Natural killer cell treated with Interleukin-12 subunit alpha and Interleukin-12 subunit beta and Interleukin-15 and Interleukin-18, amount 100 ng/mL, for 72 hours (primary cell): ENCODE measurements at places on chromosomes 16 and 17. TPM values are rescaled to one million over a fixed set of nuclear protein-coding genes. Genes with fewer than 3 reads are reported as not detected.

- DNase-seq: no peak
Observed at GRCh38 chr17:62627219-62627903, at the start of gene MRC2. TSS of gene MRC2 (plus strand) at chr17:62627670. CDS start at chr17:62627803, 133 bp downstream.

DNA sequence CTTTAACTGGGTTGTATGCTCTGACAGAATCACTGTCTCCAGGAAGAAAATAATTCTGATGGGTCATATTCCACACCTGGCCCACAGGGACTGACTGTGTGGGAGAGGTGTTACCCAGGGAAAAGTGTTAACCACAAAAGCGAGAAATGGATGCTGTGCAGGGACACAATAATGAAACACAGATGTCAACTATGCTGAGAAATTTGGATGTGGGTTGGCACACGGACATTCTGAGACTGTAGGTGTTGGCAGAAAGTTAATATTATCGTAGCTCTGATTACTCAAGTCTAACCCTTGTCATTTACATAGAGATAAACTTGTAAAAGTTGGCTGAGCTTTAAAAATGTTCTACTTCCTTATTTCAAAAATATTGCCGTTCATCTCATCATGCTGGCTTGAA lies 19.6 kb downstream of the TMC5 start:
- no peak for DNase-seq

- no peak for DNase-seq
Observed at GRCh38 chr17:3921006-3921405, 4.7 kb upstream of the P2RX1 start.

DNA sequence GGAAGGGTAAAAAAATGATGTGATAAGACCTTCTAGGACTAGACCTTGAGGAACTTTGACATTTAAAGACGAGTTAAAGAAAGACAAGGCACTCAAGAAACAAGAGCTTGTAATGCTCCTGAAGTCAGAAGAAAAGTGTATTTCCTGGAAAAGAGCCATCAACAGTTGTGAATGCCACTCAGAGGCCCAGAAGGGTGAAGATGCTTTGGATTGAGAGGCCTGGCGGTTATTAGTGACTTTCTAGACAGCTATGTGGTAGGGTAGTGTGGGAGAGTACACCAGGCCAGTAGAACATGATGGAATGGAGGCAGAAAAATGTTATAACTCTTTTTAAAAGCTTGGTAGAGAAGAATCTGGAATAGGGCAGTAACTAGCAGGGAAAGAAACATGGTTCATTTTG lies 34.1 kb upstream of the ANKFN1 start:
- no peak for DNase-seq

DNA sequence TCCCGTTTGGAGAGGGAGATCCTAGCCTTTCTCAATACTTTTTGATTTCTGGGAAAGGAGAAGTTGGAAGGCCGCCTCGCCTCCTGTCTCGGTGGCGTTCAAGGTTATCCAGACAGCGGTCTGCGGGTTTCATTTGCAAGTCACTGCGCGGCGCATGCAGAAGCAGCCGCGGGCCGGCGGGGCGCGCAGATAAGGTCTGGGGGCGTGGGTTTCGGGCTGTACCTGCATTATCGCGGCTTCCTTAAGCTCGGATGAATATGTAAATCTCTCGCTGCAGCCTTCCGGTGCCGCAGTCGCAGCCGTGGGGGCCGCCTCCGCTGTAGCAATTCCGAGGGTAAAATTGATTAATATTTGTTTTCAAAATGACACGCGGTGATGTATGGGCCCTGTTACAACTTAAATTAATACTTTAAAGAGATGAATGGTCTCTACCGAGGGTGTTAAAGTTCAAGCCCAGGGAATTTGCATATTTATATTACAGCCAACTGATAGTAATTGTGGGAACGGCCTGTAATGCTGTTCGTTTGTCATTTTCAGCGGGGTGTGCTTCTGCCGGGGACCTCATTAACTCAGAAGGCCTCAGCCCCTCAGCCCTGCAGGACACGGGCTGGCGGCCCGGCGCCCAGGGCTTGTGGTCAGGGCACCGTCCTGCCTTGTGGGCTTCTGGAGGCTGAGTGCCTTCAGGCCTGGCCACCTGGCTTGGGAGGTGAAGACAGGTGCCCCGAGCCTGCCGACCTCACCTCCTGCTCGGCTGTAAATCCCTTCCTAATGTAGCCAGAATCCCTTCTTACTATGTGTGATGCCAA lies 99.4 kb downstream of the CYLD start:
- no peak for DNase-seq

GRCh38 chr16:30559690-30560089 lies 1.5 kb upstream of the ZNF764 start:
- no peak for DNase-seq

Gene KRTAP4-7
- not detected for total RNA-seq

Gene MFAP4
- not detected for total RNA-seq
